ENCODE measurements at places on chromosomes 3 and 15.

GRCh38 chr15:50224606-50225005 lies 40.9 kb downstream of the HDC start:
- no peak for DNase-seq

DNA sequence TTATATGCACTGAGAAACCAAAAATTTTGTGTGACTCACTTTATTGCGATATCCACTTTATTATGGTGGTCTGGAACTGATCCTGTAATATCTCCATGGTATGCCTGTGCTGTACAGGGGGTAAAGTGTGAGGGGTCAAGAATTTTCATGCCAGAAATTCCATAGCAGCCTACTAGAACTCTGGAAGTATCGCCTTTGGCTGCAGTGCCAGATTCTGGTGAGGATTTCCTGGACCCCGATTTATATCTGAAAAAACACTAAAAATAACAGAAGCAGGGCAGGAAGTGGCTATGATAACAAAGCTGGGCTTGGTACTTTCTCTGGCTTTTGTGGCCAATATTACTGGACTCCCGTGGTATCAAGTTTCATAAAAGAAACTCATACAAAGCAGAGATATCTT lies 36.4 kb downstream of the CCDC80 start:
- no peak for DNase-seq

GRCh38 chr3:33385423-33385822 lies 54.8 kb downstream of the UBP1 start:
- peak; percentile 10 for DNase-seq

GRCh38 chr15:96336108-96336595 lies 5.7 kb downstream of the NR2F2 start:
- DNase-seq: no peak

DNA sequence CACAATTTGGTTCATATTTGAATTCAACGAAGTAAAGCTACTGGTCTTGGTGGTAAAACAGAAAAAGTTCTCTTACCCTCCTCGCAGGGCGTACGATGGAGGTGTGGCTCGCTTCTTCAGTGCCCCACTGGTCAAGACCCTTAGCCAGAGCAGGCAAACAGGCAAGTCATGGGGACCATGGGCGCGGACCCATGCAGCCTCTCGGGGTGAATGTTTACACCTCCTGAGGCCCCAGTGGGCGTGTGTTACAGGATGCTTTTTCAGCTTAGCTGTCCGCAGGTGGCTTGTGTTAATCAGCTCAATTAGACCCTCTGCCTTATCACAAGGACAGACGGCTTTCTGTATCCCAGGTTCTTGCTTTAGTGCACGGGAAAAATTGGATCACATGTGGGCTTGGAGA lies 991.8 kb downstream of the GBE1 start:
- no peak for DNase-seq

GRCh38 chr15:33419701-33420100 lies 108.9 kb downstream of the RYR3 start:
- no peak for DNase-seq
